Activated CD4-positive, alpha-beta T cell treated with anti-CD3 and anti-CD28 coated beads, Interleukin-2, Interleukin-4, amounts not matched to agents 100 ng/mL and 50 ng/mL, durations not matched to agents 16 hours and 8 hours (primary cell): ENCODE measurements at places on chromosomes 12 and 14.

- DNase-seq, result no peak
Measured at GRCh38 chr14:52061890-52062289, 7.0 kb downstream of the NID2 start.

GRCh38 chr14:20302042-20302755 lies 3.6 kb downstream of the TTC5 start:
- peak; percentile 20 for DNase-seq

- DNase-seq, result no peak
Measured at GRCh38 chr12:116878567-116879508, 2.4 kb downstream of the HRK start.

- no peak for DNase-seq
Measured at GRCh38 chr14:105600939-105601359, 74.6 kb downstream of the TMEM121 start.

DNA sequence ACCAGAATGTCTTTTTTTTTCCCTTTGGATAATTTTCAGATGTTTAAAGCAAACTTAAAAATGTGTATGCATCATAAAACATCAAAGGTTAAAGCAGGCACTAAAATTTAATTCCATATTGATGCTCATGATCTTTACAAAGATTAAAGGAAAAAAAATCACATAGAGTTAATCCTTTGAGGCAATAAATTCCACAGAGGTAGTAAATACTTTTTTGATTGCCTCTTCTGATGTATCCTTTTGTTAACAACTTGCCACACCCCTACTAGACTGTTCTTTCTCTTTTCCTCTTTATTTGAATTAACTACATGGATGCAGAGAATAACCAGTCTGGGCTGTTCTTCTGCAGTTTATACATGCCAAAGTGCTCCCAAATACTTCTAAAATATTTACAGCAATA lies 45.2 kb upstream of the KCNJ8 start:
- DNase-seq, result no peak

- no peak for DNase-seq
Measured at GRCh38 chr12:77102691-77103090, 37.3 kb upstream of the E2F7 start.

- no peak for DNase-seq
Measured at GRCh38 chr12:131140069-131140435, 186.3 kb downstream of the ADGRD1 start.

GRCh38 chr14:98593361-98593761 lies 678.6 kb downstream of the BCL11B start:
- DNase-seq, result no peak

GRCh38 chr14:22552827-22553076 lies 36.3 kb downstream of the DAD1 start:
- DNase-seq, result no peak

- no peak for DNase-seq
Measured at GRCh38 chr14:105204931-105205672, 24.0 kb upstream of the NUDT14 start.

GRCh38 chr12:69821032-69821455 lies 4.0 kb upstream of the MYRFL start:
- no peak for DNase-seq

DNA sequence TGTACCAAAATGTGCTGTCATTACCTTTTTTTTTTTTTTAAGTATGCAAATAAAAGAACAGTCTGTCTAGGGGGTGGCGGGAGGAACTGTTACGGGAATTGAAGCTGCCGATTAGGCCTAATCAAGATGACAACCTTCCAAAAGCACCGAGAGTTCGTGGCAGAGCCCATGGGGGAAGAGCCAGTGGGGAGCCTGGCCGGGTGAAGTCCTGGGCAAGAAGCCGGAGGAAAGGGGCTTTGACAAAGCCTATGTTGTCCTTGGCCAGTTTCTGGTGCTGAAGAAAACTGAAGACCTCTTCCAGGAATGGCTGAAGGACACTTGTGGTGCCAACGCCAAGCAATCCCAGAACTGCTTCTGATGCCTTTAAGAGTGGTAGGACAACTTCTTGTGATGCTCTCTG lies 42.6 kb downstream of the ACTN1 start:
- DNase-seq, result no peak

- DNase-seq, result no peak
Measured at GRCh38 chr12:118061873-118062843, 1.2 kb upstream of the WSB2 start.

DNA sequence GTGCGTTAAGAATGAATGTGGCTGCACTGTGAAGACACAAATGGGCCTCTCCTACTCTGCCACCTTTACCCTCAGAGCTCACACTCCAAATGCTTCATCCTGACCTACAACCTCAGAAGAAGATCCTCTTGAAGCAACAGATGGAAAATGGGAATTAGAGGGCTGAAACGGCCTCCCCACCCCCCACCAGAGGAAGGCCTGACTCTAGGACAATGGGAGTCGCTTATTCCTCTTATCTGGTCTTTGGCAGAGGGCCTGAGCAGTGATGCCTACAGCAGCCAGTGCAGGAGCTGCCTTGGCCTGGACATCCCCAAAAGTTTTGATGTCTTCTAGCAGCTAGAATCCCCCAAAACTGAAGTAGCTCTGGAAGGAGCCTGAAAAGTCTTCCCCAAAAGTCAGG lies 29.2 kb downstream of the BTBD7 start:
- no peak for DNase-seq

GRCh38 chr14:39843881-39844280 lies 411.6 kb upstream of the FBXO33 start:
- no peak for DNase-seq

DNA sequence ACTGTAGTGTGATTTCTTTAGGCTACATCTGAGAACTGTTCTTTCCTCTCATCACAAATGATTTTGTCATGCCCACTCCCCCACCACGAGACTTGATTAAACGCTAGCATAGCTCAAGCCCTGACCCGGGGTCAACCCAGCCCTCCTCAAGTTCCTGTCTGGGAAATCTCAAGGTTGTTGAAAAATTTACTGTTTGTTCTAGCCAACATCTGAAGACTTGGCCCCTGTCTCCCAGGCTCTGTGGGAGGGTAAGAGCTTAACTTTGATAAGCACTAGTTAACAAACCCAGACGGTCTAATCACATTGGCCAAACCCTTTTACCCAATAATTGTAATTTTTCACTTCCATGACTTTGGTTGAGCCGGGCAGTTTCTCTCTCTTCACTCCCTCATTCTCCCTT lies 86.2 kb upstream of the AMIGO2 start:
- no peak for DNase-seq

DNA sequence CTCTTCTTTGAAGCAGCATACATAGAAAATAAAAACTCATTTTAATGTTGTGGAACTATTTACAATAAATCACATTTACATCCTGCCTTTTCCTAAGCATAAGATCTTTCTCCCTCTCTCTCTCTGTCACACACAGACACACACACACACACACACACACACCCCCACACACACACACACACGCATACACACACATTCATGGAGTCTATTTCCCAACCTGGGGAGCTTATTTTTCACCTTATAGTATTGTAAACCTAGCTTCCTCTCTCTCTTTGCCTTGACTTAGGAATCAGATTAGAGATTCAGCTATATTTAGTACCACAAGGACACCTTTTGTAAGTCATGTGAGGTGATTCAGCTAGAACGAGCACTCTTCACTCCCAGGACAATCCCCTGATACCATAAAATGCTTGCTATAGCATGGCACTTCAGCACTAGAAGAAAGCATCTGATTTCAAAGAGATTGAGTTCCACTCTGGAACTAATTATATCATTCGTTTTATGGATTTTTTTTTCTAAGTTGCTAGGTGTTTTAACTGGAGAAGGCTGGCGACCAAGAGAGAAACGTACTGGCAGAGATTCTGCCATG lies 23.6 kb downstream of the TMEM30B start:
- no peak for DNase-seq

- DNase-seq, result no peak
Measured at GRCh38 chr12:13049816-13050215, 5.6 kb downstream of the FAM234B start.

GRCh38 chr12:93722835-93723567 lies 45.8 kb downstream of the CRADD start:
- no peak for DNase-seq

- no peak for DNase-seq
Measured at GRCh38 chr12:124550123-124551089, 17.0 kb downstream of the NCOR2 start.

DNA sequence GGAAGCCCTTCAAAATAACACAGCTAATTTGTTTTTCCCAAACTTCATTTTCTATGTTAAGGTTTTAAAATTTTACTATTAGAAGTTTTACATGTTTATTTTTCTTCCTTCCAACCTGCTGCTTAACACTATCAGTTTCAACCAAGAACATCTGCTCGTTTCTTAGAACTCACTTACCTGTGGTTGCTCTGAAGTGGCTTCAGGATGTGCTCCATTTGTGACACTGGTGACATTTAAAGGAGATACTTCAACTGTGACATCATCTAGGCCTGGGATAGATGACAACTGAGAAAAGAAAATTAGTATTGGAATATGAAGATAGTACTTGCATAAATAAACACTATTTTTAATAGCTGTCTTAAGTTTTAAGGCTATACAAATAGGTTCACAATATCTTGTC lies 17.9 kb downstream of the WASHC3 start:
- DNase-seq, result peak; percentile 29

- no peak for DNase-seq
Measured at GRCh38 chr14:21248739-21249411, 20.4 kb downstream of the HNRNPC start.

DNA sequence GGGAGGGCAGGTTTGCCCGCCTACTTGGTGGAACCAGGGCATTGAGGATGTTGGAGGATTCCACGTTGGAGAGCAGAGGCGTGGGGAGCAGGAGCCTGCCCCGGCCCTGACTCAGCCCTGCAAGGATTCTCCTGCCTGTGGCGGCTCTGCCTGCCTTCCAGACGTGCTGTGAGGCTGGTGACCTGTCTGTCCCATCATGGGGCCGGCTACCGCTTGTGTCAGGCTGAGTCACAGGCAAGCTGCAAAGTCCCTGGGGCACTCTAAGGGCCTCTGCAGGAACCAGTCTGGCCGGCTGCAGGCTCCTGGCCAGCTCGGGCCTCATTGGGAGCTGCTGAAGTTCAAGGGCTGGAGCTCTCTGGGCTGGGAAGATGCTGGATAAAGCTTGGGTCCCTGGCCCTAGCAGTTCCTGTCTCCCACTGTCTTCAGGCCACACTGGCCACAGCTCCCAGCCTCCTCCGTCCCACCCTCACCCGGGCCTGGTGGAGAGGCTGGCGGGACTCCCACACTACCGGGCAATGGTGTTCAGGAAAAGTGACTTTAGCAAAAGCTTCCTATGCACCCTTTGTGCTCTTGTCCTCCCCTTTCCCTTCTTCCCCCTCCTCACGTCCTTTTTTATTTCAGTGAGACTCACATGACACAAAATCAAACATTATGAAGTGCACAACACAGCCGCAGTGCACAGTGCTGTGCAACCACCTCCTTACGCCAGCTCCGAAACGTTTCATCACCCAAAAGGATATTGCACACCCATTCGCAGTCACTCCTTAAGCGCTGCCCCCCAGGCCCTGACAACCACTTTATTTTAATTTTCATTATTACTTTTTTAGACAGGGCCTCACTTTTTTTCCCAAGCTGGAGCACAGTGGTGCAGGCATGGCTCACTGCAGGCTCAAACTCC lies 22.0 kb upstream of the ULK1 start:
- DNase-seq, result no peak

DNA sequence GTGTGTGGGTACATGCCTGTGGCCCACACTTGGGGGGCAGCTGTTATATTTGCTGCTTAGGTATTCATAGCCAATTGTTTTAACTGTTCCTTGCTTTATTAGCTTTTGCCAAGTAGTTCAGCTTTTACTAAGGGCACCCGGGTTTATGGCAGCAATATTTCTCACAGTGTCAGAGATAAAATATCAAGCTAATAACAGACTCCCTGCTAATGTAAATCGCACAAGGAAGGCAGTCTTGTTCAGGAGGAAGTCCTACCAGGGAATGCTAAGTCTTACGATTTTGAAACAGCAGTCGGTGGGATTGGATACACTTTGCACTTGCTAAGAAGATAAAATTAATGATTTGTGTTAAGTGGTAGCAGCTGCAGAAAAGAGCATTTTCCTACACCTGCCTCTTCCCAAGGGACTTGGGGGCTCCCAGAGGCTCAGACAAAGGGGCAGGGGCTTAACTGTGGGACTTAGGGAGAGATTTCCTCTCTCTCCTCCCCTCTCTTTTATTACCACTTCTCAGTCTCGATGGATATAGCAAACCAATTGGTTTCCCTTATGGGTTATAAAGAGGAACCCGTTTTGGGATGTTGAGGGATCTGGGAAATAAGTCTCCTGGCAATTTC lies 175.1 kb downstream of the NRXN3 start:
- DNase-seq, result no peak

DNA sequence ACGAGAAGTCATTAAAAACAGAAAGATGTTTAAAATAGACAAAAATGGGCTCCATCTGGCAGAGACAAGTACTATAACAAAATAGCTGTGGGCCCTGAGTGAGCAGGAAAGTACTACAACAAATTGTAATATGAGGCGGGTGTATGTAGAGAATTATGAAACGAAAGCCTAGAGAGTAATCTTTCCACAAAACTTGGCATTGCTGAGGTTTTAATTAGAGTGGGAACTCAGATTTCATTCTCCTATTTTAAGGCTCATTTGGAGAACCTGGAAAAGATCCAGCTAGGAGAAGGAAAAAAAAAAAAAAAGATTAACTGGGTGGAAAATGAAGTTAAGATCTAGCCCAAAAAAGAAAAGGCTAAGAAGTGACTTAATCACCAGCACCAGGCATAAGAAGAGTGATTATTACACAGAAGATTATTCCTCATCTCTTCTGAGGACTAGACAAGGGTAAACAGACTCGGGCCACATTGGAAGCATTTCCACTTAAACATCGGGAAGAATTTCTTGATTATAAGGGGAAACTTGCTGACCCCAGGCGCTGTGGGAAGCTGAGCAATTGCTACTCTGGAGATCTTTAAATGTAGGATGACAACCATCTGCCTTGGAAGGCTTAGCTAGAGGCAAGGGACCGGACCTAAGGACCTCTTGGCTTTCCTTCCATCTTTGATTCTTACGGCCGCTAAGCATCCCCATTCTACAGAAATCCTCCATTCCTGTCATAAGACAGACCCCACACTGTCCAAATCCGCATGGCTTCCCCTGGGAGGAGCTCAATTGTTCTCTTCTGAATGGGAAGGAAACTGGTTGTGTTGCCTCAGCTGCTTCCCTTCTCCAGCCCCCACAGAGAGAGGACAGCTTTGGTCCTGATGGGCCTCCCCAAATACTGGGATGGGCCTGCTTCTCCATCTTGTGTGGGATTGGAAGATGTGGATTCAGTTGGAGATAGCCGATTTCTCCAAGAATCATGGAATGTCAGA lies 40.6 kb downstream of the IGF1 start:
- DNase-seq, result no peak

GRCh38 chr14:74954947-74955228 lies 509 bp downstream of the PGF start:
- no peak for DNase-seq

- no peak for DNase-seq
Measured at GRCh38 chr14:64706593-64707193, 2.5 kb downstream of the PLEKHG3 start.

GRCh38 chr12:70005864-70006618 lies 181.0 kb downstream of the MYRFL start:
- no peak for DNase-seq

GRCh38 chr14:76163668-76164363 lies 12.1 kb downstream of the GPATCH2L start:
- DNase-seq, result no peak

- no peak for DNase-seq
Measured at GRCh38 chr12:129481921-129482320, 421.9 kb downstream of the TMEM132D start.
